ENCODE measurements at places on chromosomes 6 and 20.

GRCh38 chr6:81451787-81452186 lies 300.7 kb downstream of the TENT5A start:
- DNase-seq = no peak

- no peak for DNase-seq
These were observed 590.7 kb upstream of the FLRT3 start for GRCh38 chr20:14928083-14928482.

- DNase-seq = no peak
These were observed 157.3 kb downstream of the SYCP2 start for GRCh38 chr20:59776059-59776603.

DNA sequence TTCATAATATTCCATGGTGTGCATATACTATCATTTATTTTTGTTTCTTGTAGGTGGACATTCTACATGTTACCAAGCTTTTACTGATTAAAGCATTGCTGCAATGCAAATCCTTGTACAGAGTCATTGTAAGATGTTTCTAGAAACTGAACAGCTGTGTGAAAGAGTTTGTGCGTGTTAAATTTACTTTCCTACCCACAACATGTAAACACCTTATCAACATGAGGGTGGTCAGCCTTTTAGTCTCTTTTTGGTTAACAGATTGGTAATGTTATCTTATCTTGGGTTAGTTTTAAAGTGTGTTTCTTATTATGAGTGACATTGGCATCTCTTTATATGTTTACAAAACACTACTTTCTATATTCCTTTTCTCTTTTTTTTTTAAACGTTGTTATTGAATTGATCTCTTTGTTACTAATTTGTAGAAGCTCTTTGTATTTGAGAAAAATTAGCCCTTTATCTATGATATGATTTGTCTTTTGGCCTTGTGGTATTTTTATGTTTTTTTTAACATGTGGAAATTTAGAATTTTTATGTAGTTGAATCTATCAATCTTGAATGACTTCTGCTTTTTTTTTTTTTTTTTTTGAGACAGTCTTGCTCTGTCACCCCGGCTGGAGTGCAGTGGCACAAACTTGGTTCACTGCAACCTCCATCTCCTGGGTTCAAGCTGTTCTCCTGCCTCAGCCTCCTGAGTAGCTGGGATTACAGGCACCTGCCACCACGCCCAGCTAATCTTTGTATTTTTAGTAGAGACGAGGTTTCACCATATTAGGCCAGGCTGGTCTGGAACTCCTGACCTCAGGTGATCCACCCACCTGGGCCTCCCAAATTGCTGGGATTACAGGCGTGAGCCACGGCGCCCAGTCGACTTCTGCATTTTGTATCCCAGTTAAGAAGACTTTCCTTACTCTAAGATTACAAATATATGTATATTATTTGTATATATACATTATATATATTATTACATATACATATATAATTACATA lies 112.1 kb downstream of the TCP11 start:
- no peak for DNase-seq

DNA sequence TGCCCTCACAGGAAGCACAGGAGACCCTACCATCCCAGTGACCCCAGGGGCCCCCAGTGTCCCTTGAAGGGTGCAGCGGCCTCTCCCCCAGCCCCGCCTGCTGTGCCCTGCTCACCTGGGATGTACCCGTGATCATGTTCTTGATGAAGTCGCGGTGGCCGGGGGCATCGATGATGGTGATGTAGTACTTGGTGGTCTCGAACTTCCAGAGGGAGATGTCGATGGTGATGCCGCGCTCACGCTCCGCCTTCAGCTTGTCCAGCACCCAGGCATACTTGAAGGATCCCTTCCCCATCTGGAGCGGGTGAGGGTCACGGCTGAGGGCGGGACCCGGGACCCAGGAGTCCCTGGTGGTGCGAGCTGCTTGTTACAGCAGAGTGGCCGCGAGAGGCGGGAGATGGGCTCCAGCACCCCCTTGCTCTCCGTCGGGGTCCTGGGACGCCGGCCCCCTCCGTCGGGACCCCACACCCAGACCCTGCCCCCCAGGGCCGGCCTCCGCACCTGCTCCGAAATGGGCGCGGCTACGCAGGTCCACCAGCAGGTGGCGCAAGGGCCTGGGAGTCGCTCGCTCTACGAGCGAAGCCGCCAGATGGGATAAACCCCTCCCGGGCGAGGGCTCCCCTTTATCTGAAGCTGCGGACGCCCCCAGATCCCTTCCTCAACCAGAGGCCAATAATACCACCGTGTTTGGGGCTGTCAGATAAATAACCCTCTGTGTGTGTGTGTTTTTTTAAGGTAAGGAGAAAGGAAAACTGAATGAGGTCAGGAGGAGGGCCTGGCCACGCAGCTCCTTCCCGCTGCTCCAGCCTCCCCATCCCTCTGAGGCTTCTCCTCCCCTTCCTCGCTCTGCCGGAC lies 2.9 kb downstream of the EEF1A2 start:
- DNase-seq = peak; percentile 72

GRCh38 chr6:140909156-140909555 lies 1223.6 kb upstream of the GJE1 start:
- no peak for DNase-seq

- DNase-seq = no peak
These were observed 15.7 kb upstream of the AFDN start for GRCh38 chr6:167811040-167811439.

- DNase-seq = peak; percentile 50
These were observed 94.9 kb upstream of the NT5E start for GRCh38 chr6:85354761-85355618.

GRCh38 chr6:90221403-90221802 lies 75.2 kb downstream of the BACH2 start:
- no peak for DNase-seq

DNA sequence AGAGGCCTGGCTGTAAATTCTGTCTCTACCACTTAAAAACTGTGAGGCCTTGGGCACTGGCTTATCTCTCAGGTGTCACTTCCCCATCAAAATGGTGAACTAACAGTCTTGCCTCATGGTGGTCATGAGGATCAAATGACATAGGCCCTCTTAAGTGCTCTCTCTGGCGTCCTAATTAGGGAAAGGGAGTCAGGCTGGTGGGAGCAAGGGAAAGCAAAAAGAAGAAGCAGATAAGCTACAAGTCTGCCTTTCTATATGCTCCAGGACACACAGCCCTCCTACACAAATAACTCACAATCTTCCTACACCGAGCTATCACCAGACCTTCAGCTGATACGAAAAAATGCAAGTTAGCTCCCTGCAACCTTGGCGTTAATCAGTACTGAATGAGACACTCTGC lies 19.5 kb upstream of the SLC22A16 start:
- no peak for DNase-seq

GRCh38 chr20:36756496-36756895 lies 10.6 kb upstream of the NDRG3 start:
- no peak for DNase-seq

- DNase-seq = no peak
These were observed 1.3 kb upstream of the UNC5CL start for GRCh38 chr6:41040101-41040939.

DNA sequence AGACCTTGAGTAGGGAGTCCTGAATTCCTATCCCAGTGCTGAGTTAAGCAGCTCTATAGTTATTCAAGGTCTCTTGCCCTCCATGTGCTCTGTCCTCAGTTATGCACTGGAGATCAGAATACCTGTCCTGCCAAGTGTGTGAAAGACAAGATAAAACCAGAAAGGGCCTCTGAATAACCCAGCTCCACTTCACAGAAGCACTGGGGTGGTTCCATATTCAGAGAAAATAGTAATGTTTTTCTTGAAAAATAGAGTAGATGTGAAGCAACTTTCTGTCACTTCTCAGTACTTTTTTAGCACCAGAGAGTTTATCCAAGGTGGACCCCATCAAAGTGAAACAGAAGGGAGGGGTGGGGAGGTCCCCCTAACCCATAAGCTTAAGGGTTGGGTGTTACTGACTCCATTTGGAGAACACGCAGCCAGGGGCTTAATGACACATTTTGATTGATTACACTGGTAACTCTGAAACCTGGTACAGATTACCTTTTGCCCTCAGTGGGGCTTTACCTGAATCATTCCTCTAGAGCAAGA lies 509.8 kb upstream of the JARID2 start:
- no peak for DNase-seq

- no peak for DNase-seq
These were observed 18.1 kb downstream of the UQCC2 start for GRCh38 chr6:33693186-33694105.

GRCh38 chr6:134405386-134406087 lies 87.6 kb upstream of the SGK1 start:
- no peak for DNase-seq

GRCh38 chr6:98433325-98434056 lies 400.9 kb upstream of the POU3F2 start:
- DNase-seq = no peak

DNA sequence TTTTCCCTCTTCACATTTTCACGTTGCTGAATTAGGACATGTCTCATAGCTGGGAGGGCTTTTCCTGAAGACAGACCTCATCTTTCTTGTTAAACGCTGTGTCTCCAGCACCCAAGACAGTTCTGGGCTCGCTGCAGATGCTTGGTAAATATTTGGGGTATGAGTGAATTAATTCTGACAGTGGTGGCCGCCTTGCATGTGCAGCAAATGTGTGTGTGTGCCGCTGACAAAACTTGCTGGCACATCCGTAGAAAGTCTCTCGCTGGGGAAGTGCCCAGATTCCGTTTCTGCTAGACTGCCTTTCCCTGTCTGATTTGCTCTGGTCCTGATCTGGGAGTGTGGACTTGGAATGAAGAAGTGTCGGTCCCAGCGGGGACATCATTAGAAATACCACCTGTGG lies 48.2 kb upstream of the ZNFX1 start:
- DNase-seq = no peak

GRCh38 chr6:117167520-117168271 lies 97.7 kb upstream of the VGLL2 start:
- no peak for DNase-seq

- DNase-seq = no peak
These were observed 767 bp downstream of the PTK6 start for GRCh38 chr20:63536241-63536977.

GRCh38 chr6:2485116-2485515 lies 239.7 kb upstream of the GMDS start:
- no peak for DNase-seq

GRCh38 chr6:15338476-15338875 lies 92.6 kb downstream of the JARID2 start:
- no peak for DNase-seq

GRCh38 chr20:53322651-53323050 lies 271.0 kb downstream of the ZNF217 start:
- no peak for DNase-seq

All from stimulated activated CD4-positive, alpha-beta T cell treated with anti-CD3 and anti-CD28 coated beads, Interleukin-12 subunit alpha, Interleukin-12 subunit beta, amount 100 ng/mL, for 24 hours (primary cell).